Glutamatergic neuron (in vitro differentiated cells): ENCODE measurements at places on chromosomes 2 and 18. TPM values are rescaled to one million over a fixed set of nuclear protein-coding genes. Genes with fewer than 3 reads are reported as not detected.

- no peak overlapping the region for H3K27ac ChIP-seq
- DNase-seq = no peak
- H3K4me1 ChIP-seq = peaks cover 11% of the 10 kb centered on the region
- H3K27me3 ChIP-seq = no peaks in the 10 kb centered on the region
- no peaks in the 10 kb centered on the region for H3K36me3 ChIP-seq
Measured at GRCh38 chr18:33751613-33752221, 173.7 kb downstream of the ASXL3 start.

GRCh38 chr2:227653419-227653818 lies 13.2 kb upstream of the SCYGR5 start:
- no peak for DNase-seq
- H3K4me1 ChIP-seq = no peaks in the 10 kb centered on the region
- H3K36me3 ChIP-seq = no peaks in the 10 kb centered on the region
- H3K27ac ChIP-seq = no peak overlapping the region
- no peak overlapping the region for H3K4me3 ChIP-seq

DNA sequence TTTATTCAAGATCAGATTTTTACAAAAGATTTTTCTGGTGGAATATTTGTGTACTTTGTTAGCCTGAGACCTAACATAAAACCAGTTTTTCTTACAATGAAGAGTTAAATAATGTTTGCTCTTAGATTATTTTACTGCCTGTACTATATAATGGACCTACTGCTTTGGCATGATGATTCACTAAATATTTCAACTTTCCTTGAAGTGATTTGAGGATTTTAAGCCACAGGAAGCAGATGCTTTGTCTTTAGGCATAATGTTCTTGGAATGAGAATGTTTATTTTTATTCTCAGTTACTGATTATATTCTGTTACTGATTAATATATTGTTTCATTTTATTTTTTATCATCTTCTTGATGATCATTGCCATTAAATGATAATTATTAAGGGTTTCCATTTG lies 175.3 kb upstream of the LRP1B start:
- H3K4me1 ChIP-seq = no peaks in the 10 kb centered on the region
- H3K27me3 ChIP-seq = no peaks in the 10 kb centered on the region
- no peak overlapping the region for H3K4me3 ChIP-seq
- H3K27ac ChIP-seq = no peak overlapping the region

CD302 gene
- total RNA-seq = not detected
